ENCODE measurements at places on chromosomes 11 and 22.

- no peak for DNase-seq
Observed at GRCh38 chr11:114399490-114400215, 658 bp downstream of the C11orf71 start.

DNA sequence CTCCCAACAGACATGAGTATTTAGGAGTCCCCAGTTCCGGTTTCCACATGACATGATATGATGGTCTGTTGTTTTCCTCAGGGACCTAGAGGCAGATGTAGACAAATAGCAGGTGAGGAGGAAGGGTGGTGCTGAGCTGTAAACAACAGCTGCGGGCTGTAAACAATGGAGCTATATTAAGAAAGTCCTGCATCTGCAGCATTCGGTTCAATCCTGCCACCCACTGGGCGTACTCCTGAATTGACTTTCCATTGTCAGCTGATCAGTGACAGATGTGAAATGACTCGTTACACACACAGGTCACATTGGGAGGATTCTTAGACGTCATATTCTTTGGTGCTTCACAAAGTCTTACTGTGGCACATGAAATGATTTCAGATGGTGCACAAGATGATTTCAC is 26.8 kb upstream of the RAG1 start:
- DNase-seq = peak; percentile 28

- DNase-seq = no peak
Observed at GRCh38 chr11:73189723-73190556, 28.1 kb upstream of the P2RY2 start.

DNA sequence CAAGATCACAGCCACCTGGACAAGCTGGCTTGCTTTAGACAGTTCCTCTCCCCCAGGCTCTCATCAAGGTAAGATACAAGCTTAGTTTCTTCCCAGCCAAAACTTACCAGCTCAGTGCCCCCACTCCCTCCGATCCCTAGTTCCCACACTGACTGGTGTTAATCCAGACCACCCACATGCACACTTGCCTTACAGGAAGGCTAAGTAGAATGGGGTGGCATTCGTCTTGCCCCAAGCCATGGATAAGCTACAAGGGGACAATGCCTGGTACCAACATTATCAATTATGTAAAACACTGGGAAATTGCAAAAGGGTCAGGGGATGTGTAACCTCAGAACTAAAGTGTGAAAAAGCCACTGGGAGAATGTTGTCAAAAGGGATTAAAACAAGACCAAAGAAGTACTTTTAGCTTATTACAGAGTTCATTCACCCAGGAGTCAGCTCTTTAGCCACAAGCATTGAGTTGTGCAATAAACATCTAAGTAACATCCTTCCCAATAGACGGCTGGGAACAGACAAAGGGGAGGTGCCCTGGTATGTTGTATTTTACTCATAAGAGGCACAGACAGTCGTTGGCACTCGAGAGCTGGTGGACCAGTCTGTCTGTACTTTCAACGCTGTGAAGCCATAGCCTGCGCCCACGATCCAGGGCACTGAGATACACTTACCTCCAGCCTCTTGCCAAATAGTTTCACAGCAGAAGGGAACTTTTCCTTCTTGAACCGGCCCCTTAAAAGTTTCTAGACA is 1.1 kb downstream of the DHCR7 start:
- peak; percentile 32 for DNase-seq

GRCh38 chr11:24253237-24253760 is 243.6 kb upstream of the LUZP2 start:
- DNase-seq = no peak

All from fibroblast of upper back skin (primary cell).